ENCODE measurements at places on chromosomes 16 and 17.

GRCh38 chr17:32503251-32504165 lies 16.7 kb downstream of the CDK5R1 start:
- DNase-seq: peak; percentile 71

- peak; percentile 92 for DNase-seq
Measured at GRCh38 chr16:11611871-11612664, 25.3 kb upstream of the LITAF start.

GRCh38 chr16:89332243-89332901 lies 114.9 kb downstream of the ZNF778 start:
- DNase-seq: no peak

- DNase-seq: no peak
Measured at GRCh38 chr16:12784076-12784475, 19.6 kb downstream of the CPPED1 start.

DNA sequence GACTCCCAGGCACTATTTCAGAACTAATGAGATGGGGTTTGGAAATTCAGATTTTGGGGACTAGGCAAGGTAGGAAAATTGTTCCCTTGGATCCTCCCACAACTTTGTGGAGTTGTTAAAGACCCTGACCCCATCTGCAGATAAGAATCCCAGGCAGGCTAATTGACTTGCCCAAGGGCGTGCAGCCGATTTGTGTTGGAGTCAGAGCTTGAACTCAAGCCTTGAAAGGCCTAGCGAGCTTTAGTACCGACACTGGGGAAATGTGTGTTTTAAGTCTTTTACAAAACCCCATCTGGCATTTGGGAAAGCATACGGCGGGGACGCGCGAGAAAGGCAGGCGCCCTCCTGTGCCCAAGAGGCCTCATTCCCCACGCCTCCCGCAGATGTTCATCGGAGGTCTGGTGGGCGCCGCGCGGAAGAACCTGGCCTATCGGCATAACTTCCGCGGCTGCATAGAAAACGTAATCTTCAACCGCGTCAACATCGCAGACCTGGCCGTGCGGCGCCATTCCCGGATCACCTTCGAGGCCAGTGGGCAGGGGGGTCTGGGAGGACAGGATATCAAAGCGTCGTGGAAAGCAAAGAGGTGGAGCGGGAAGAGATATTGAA lies 4.3 kb downstream of the CNTNAP1 start:
- DNase-seq: no peak

DNA sequence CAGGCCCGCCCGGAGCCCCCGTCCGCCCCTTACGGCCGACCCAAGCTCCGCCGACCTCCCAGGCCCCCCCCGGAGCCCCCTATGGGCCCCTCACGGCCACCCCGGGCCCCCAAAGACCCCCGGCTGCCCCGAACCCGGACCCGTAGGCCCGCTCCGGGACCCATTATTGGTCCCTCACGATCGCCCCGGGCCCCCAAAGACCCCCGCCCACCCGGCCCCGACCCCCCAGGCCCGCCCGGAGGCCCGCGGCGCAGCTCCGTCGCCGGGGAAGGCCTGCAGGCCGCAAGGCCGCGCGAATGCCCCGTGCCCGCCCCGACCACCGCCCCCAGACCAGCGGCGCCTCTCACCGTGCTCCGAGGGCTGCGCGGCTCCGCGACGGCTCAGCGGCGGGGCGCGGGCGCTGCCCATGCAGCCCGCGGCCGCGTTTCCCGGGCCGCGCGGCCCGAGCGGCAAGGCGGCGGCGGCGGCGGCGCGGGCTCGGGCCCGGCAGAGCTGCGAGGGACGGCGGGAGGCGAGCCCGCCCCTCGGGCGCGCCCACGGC lies 393 bp downstream of the ANKRD11 start:
- no peak for DNase-seq

GRCh38 chr17:65324611-65325342 lies 187.6 kb downstream of the RGS9 start:
- no peak for DNase-seq

GRCh38 chr17:15121426-15121825 lies 143.7 kb downstream of the PMP22 start:
- no peak for DNase-seq

- no peak for DNase-seq
Measured at GRCh38 chr17:32873114-32873513, 3.8 kb downstream of the MYO1D start.

GRCh38 chr17:69061721-69062556 lies 1.2 kb upstream of the ABCA9 start:
- no peak for DNase-seq

DNA sequence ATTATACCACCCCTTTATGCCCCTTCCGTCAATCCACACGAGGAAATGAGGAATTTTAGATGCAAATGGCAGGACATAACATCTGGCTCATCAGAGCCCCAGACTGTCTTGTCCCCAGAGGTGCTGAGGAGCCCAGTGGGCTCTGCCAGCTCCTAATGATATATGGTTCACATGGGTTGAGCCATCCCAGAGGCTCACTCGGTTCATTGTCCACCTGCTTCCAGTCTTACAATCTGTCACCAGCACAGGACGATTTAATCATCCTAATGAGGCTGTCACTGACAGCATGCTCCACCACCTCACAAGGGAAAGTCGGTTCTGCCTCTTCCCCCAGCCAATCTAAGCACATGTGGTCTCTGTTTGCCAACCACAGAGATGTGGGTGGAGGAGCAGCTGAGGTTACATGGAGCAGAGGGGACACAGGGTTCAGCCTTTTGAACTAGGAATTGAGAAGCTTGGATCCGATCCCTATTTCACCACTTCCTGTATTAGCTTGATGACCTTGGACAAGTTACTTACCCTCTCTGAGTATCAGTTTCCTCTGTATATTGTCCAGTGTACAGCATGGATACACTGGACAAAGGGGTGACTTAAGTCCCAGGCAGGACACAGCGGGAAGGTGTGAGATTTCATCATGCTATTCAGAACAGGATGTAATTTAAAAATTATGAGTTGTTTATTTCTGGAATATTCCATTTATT lies 27.0 kb upstream of the DHX8 start:
- DNase-seq: peak; percentile 84

DNA sequence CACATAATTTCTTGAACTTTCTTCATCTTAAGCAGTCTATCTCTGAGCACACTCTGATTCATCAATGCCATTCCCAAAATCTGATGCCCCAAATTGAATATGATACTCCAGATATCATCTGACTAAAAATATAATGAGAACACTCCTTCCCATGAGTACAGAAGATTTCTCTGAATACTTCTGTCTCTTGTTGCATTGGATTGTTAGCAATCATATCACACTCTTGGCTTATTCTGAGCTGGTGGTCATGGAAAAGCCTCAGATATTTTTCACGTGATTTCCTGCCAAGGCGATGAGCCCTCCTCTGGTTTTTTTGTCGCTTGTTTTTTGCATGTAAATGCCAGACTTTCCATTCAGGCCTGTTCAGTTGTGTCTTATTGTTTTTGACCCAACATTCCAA lies 87.2 kb downstream of the NOG start:
- no peak for DNase-seq

DNA sequence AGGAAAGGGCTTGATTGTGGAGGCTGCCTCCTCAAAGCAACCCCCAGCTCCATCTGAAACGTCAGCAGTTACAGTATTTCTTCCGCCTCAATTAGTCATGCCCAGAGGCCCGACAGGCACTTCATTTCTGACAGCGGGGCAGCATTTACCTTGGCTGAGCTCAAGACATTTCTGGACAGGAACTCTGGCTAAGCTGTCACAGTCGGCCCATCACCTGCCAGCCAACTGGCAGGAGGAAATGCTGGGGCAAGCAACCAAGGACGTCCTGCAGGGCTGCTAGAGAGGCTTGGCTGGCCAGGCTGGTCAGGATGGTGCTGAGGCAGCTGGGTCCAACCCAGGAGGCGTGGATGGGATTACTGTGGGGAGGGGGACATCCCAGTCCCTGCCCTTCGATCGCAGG lies 27.8 kb downstream of the PLXDC1 start:
- no peak for DNase-seq

GRCh38 chr16:62046801-62047200 lies 10.6 kb upstream of the CDH8 start:
- no peak for DNase-seq

- DNase-seq: no peak
Measured at GRCh38 chr17:64345689-64346376, 44.8 kb downstream of the PECAM1 start.

GRCh38 chr16:69325784-69326171 lies 4.6 kb downstream of the PDF start:
- DNase-seq: no peak

GRCh38 chr16:85185303-85186100 lies 73.2 kb upstream of the CIBAR2 start:
- DNase-seq: no peak

DNA sequence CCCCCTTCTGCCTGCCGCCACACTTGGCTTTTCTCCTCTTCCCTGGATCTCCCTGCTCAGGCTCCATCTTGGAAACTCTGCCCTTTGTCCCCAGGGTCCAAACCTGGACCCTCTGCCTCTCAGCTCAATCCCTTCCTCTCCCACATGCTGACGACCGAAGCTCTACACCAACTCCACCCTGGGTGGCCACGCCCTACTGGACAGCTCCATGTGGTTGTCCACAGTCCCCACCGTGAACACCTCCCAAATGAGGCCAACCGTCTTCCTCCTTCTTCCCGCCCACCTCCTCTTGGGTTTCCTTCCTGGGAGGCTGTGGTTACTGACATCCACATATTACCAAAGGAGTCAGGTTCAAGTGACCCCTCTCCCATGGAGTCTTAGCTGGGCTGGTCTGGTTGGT lies 22.6 kb upstream of the MLKL start:
- peak; percentile 31 for DNase-seq

- no peak for DNase-seq
Measured at GRCh38 chr16:86410081-86410480, 100.2 kb upstream of the FOXF1 start.

DNA sequence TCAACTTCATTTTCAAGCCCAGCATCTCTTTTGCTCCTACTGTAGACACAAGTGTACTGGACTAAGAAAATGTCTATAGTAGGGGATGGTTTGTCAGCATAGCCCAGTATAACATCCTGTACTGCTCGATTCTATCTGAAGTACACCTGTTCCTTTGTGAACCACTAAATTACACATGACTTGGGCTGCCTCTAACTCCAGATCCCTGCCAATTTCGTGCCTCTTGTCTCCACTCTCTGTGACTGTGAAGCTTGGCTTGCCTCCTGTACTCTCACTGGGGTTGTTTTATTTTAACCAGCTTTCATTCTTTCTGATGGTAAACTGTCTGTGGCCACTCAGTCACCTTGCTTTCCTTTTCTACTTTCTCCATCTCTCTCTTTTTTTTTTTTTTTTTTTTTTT lies 24.5 kb downstream of the GFOD2 start:
- no peak for DNase-seq

DNA sequence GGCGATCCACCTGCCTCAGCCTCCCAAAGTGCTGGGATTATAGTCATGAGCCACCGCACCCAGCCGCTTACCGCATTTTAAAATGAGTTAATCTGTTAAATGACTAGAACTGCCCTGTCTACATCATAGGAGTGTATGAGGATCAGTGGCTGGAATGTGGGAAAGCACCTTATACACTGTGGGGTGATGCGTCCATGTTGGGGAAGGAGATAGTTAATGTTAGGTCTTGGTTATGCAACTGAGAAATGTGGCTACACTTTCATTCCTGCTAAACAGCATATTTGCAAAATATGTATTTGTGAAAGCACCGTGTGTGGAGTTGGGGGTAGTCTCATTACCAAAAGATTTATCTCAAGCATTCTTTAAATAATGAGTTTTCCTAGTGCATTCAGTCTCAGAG lies 107.6 kb downstream of the SPACA3 start:
- no peak for DNase-seq

- no peak for DNase-seq
Measured at GRCh38 chr16:29192329-29193247, 207.7 kb downstream of the LAT start.

DNA sequence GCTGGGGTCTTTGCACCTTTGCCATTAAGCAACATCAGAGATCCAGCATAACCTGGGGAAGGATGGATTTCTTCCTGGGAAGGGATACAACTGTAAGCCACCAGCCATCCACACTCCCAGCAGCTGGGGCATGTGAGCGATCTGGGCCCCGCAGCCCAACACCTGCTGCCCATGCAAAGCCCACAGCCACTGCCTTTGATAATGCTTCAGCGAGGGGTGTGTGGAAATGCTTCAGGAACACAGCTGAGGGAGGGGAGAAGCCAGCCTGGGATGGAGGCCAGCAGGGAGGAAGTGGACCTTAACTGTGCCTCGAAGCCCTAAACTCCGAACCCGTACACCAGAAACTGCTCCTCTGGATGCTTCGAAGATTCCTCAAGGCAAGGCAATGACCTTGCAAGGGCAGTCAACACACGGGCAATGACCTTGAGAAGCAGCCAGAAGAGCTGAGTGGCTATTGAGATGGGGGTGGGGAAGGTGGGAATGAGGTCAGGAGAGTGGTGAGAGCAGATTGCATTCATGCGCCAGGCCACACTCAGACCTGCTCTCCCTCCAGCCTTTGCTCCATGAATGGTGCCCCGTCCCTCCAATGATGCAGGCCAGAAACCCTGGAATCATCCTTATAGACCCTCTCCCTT lies 49.1 kb downstream of the KATNIP start:
- no peak for DNase-seq

DNA sequence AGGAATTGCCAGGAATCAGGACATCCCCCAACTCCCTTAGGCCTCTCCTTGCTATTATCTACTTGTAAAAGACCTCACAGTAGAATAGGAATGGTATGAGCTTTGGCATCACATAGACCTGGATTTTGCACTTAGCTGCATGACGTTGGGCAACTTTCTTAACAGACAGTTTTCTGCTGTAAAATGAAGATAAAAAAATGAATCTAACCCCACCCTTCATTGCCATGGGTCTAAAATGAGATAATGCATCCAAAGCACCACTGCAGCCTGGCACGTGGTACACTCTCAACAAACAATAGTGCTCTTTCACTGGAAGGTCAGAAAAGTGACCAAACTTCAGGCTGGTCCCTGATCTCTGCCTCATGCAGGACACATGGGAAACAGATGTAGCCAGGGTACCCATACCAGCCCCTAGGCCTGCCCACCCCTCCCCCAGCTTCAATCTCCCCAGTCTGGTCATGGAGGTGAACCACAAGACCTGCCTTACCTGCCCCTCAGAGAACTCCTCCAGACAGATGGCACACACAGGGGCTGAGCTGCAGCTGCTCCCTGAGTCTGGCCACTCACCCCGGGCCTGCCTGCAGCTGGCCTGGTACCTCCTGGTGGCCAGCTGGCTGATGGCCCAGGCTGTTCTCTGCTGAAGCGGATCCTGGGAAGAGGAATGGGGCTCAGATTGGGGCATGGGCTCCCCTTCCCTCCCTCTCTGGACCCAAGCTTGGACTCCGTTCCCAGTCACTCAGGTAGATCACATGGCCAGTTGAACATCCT lies 8.5 kb upstream of the SUPT4H1 start:
- no peak for DNase-seq

Measured in NB4 (cell line).